ENCODE measurements at places on chromosomes 2 and 18. TPM values are rescaled to one million over a fixed set of nuclear protein-coding genes. Genes with fewer than 3 reads are reported as not detected.

Gene SLC38A11
- total RNA-seq: 0.34 TPM

Gene KCNF1
- total RNA-seq: 2.3 TPM

Gene ERFE
- total RNA-seq: 64.1 TPM

Gene TMEM37
- total RNA-seq: 5.5 TPM

Gene IGFBP5
- total RNA-seq: 23.4 TPM

GRCh38 chr2:216950547-216950946 lies 90.7 kb upstream of the TNP1 start:
- DNase-seq: no peak

GRCh38 chr2:1971124-1971523 lies 226.8 kb upstream of the PXDN start:
- no peak for DNase-seq

GRCh38 chr2:1319393-1319792 lies 93.9 kb upstream of the TPO start:
- no peak for DNase-seq

DNA sequence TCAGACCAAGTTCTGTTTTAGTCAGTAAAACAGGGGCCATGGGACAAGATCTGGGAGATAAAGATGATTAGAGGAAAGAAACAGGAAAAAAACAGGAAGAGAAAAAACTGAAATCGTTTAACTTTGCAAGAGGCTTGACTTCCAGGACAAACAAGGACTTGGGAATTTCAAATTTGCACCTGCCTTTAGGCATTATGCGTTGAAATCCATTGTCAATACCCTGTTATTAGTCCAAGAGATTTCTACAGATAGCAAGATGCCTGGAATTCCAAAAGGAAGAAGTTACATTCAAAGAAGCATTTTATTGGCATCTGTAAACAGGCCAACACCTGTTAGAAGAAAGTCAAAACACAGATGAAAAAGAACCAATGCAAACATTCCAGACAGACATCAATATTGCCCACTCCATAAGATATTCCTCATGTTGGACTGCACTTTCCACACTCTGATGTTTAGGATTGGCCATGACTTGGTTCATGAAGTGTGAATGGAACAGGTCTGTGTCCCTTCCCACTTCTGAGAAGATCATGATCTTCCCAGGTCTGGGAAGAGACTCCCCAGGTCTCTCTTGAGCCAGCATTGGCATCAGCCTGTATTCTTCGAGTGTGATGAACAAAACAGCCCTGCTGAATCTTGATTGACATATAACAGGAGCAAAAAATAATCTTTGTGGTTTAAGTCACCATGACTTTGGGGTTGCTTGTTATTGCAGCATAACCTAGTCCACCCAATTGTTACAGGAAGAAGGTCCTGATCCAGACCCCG lies 181.4 kb upstream of the FN1 start:
- DNase-seq: no peak

- DNase-seq: no peak
These were observed 34.3 kb downstream of the AFF3 start for GRCh38 chr2:100107906-100108647.
